CD4-positive, alpha-beta memory T cell (primary cell): ENCODE measurements at places on chromosomes 2 and 18. TPM values are rescaled to one million over a fixed set of nuclear protein-coding genes. Genes with fewer than 3 reads are reported as not detected.

Gene AMER3
- total RNA-seq = not detected

GRCh38 chr2:6926071-6926732 lies 9.0 kb downstream of the RNF144A start:
- no peaks in the 10 kb centered on the region for H3K27me3 ChIP-seq
- no peak for DNase-seq
- H3K36me3 ChIP-seq = no peaks in the 10 kb centered on the region
- no peak overlapping the region for H3K27ac ChIP-seq

DNA sequence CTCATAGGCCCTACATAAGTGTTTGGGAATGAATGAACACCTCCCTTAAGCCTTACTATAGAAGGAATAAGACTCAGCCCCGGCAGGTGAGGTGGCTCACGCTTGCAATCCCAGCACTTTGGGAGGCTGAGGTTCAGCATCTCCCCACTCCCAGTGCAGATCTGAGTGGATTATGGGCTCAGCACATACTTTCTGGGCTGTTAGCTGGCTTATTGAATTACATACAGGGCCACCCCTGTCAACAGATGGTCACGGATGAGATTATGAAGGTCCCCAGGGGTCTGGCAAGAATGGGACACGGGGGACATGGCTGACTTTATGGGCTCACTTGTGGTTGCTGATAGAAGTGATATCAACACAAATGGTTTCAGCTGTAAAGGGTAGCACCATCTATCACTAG lies 322.3 kb downstream of the TSN start:
- H3K27ac ChIP-seq = no peak overlapping the region
- no peaks in the 10 kb centered on the region for H3K36me3 ChIP-seq
- no peak for DNase-seq
- H3K4me3 ChIP-seq = no peak overlapping the region
- H3K4me1 ChIP-seq = no peaks in the 10 kb centered on the region
- H3K27me3 ChIP-seq = no peaks in the 10 kb centered on the region

DNA sequence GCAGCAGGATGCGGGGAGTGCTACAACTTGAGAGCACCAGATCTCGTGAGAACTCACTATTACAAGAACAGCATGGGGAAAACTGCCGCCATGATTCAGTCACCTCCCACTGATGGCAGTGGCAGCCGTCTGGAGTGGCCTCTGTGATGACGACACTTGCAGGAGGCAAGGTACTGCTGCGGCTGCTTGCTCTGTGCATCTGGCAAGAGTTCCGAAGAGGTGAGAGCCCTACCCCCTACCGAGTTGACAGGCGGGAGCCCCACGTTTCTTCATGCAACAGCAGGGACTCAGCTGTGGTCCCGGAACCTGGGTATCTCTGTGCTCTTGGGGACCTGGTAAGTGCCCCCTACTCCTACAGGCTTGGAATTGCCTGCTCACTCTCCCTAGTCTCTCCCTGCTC lies 1672.7 kb upstream of the TMEFF2 start:
- no peaks in the 10 kb centered on the region for H3K4me1 ChIP-seq
- no peaks in the 10 kb centered on the region for H3K36me3 ChIP-seq
- DNase-seq = no peak
- no peaks in the 10 kb centered on the region for H3K27me3 ChIP-seq
- H3K27ac ChIP-seq = no peak overlapping the region
- H3K4me3 ChIP-seq = no peak overlapping the region

DNA sequence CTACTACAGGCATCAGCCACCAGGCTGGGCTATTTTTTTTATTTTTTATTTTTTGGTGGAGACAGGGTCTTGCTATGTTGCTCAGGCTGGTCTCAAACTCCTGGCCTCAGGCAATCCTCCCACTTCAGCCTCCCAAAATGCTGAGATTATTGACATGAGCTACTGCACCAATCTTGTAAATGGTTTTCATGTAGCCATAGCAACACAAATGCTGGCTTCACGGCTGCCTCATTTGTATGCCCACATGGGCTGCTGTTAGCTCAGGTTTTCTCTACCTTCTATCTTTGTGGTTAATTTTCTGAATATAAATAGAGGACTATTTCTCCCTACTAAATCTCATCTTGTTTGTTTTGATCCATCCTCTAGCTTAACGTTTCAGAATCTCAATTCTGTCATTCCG lies 58.2 kb downstream of the PLEKHM3 start:
- no peak overlapping the region for H3K27ac ChIP-seq
- no peaks in the 10 kb centered on the region for H3K36me3 ChIP-seq
- no peaks in the 10 kb centered on the region for H3K27me3 ChIP-seq
- no peaks in the 10 kb centered on the region for H3K4me1 ChIP-seq
- no peak overlapping the region for H3K4me3 ChIP-seq
- DNase-seq = no peak

GRCh38 chr2:60140185-60140584 lies 413.3 kb downstream of the BCL11A start:
- H3K27me3 ChIP-seq = no peaks in the 10 kb centered on the region
- no peaks in the 10 kb centered on the region for H3K36me3 ChIP-seq
- H3K4me1 ChIP-seq = no peaks in the 10 kb centered on the region

DNA sequence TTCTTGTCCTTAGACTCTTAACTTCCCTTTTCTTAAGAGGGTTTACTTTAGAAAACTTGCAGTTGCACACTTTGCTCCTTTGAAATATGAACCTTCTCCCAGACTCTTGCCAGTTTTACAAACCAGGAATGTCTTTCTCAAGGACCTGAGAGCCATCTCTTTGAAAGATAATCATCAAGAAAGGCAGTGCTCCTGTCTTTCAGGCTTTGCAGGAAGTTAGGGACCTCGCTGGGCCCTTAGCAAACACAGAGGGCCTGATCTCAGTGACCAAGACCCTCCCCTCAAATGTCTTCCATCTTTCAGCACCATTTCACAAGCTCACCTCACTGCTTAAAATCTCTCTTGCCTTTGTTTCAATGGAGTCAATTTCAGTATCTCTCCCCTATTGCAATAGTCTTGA lies 32.0 kb upstream of the NYAP2 start:
- no peak overlapping the region for H3K4me3 ChIP-seq
- no peak overlapping the region for H3K27ac ChIP-seq
- DNase-seq = no peak
- H3K27me3 ChIP-seq = no peaks in the 10 kb centered on the region
- H3K36me3 ChIP-seq = no peaks in the 10 kb centered on the region
